ENCODE measurements at places on chromosomes 4 and X.

DNA sequence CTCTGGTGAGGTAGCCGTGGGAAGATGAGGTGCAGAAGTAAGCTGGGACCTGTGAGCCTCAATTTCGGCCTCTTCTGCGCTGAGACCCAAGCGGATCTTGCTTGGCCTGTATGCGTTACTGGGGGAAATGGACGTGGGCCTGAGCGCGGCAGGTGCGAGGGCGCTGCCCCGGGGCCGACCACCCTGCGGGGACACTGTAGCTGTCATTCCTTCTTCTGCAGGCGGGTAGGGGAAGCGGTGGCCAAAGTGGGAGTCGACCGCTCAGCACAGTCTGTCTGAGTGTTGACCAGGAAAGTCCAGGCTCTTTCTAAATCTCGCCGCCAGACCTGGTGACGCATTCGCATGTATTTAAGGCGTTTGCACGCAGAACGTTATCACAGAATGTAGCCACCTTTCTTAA lies 3.3 kb upstream of the LRAT start:
- DNase-seq: no peak

GRCh38 chr4:53490965-53491622 lies 100.2 kb downstream of the LNX1 start:
- DNase-seq: peak; percentile 68

DNA sequence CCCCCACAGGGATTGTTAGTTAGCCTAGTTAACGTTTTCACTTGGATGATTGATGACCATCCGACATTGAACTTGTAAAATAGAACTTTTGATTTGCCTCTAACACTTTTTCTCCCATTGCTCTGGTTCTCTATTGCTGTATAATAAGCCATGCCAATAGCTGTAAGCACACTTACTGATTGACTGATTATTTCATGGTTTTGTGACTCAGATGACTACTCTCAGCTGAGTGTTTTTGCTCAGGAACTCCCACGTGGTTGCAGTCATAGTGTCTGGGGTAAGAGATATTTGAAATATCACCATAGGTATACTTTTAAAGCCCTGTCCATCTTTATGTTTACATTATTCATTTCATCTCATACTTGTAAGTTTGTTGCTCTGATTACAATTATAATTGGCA lies 1285.5 kb downstream of the STIM2 start:
- DNase-seq: no peak

DNA sequence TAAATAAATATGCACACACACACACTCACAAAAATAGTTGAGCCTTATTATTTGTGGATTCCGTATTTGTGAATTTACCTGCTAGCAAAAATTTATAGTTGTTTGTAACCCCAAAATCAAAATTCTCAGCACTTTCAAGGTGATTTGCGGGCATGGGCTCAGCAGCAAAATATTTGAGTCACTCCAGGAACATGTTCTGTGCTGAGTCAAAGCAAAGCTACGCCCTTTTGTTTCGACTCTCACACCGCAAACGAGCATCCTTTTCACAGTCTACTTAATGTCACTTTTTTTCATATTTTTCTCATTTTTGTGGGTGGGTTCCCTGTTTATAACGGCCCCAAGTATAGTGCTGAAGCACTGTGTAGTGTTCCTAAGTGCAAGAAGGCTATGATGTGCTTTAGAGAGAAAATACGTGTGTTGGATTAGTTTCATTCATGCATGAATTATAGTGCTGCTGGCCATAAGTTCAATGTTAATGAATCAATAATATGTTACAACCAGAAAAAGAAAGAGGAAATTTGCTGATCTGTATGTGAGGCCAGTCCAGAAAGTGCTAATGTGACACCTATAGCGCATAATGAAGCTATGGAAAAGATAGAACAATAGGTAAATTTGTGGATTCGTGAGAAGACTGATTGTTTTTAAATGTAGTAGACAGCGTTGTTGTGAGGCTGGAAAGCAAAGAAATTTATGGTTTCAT lies 723.2 kb upstream of the AGA start:
- no peak for DNase-seq

GRCh38 chrX:145623453-145623852 lies 194.2 kb upstream of the SLITRK2 start:
- DNase-seq: no peak

DNA sequence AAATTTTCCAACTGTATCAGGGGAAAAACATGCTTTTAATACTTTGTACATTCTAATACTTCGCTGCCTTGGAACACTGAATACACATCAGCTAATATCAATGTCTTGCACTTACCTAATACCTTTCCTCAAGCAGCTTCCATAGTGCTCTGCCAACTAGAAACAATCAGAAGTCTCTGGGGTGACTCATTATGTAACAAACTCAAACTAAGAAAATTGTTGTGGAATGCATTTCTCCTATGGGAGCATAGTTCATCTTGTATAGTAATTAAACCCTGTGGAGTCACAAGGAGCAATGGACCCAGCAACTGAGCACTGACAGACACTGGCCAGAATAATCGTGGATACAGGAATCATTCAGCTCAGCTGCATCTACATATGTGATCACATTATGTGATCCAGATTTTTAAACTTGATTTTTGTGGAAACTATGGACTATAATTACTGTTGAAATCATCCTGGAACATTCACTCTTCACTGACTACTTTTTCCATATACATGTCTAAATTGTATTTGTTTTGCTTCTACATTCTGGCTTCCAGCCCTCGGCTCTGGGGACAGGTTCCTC lies 496.9 kb downstream of the TMA16 start:
- DNase-seq: no peak

DNA sequence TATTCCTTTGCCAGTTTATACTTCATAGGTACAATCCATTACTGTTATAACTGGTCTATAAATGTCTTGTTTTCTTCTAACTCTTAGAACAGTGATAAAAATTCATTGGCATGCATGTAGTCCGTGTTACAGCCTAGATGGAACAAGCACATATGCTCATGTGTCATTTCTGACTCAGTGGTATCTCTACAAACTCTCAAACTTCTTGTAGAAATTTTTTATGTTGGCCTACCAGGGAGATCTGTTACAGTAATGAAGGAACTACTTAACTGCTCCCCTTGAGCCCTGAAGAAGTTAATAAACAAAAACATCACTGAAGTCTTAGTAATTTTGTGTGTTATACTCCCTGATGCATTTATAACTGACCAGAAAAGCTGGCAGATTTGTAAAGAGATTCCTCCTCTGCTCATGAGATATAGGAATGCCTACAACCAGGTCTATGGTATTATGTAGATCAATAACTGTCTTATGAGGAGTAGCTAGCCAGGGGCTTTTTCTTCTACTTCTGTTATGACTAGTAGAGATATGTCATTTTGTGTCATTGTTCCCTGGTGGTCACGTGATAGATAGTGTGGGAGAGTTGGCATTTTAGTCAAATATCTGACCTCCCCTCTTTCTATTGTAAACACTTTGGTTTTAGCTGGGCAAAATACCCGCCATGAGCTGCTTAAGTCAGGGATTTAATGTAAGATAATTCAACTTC lies 53.7 kb upstream of the FAAH2 start:
- DNase-seq: no peak
